NCI-H1417 (cell line): ENCODE measurements at places on chromosomes 4 and X.
A peak's percentile ranks its signal among the peaks of the same experiment; 100 is the strongest.

GRCh38 chr4:74632634-74633033 is 161.7 kb downstream of the BTC start:
- DNase-seq = no peak

GRCh38 chr4:174324725-174325124 is 41.0 kb downstream of the CEP44 start:
- DNase-seq = no peak

GRCh38 chr4:74878323-74878722 is 54.6 kb upstream of the PARM1 start:
- DNase-seq = no peak

GRCh38 chrX:153454901-153455550 is 9.2 kb upstream of the TREX2 start:
- DNase-seq = no peak

DNA sequence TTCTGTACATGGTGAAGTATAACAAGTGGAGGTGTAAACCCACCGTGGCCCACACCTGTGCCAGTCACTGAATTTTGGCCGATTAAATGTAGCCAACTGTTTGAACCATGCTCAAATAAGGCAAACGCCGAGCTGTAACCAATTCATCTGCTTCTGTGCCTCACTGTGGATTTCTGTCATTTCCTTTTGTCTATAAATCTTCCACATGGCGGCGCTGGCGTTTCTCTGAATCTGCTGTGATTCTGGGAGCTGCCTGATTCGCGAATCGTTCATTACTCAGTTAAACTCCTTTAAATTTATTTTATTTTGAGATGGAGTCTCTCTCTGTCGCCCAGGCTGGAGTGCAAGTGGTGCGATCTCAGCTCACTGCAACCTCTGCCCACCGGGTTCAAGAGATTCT is 19.2 kb downstream of the SUPT20HL2 start:
- DNase-seq = no peak

DNA sequence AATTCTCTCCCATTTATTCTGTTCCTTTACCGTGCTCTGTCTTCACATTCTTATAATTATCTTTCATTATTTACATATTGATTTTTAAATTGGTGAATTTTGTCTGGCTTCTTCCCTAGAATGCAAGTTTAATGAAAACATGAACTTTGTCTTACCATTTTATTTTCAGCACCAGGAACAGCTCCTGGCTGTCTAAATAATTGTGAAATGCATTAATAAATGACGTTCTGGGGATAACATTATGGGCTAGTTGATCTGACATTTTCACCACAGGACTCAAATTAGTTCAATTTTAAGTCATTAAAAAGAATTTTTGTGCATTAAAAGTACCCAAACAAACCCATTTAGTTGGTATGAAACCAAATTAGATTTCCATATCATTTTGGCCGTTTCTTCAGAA is 97.5 kb downstream of the KCTD8 start:
- DNase-seq = no peak

GRCh38 chr4:18440527-18441202 is 419.1 kb upstream of the LCORL start:
- peak; percentile 80 for DNase-seq

DNA sequence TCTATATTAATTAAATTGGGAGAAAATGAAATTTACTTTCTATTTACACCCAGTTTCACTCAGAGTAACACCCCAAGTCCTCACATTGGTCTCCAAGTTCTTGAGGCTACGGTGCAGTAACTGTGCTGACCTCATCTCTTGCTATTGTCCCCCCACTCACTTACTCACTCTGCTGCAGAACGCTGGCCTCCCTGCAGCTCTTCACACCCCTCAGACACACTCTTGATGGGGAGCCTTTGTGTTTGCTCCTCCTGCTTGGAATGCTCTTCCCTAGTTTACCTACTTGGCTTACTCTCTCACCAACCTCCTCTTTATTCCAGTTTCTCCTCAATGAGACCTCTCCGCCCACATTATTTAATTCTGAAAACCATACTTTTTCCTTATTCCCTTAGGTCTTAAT is 22.2 kb upstream of the SPARCL1 start:
- no peak for DNase-seq

GRCh38 chr4:36207367-36207766 is 36.9 kb downstream of the ARAP2 start:
- DNase-seq = no peak

DNA sequence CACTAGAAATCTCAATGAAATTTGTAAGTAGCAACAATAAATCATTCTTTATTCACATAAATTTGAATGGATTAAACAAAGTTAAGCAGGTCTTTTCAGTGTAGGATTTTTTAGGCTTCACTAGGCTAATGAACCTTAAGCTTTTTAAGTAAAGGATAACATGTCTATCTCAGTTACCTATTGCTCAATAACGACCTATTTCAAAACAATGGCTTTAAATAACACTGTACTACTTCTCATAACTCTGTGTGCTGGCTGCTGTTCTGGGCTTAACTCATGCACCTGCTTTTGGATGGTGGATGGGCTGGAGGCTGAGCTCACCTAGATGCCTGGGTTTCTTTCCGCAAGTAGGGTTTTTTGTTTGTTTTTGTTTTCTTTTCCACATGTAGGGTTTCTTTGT is 495.0 kb upstream of the SLIT2 start:
- DNase-seq = no peak

DNA sequence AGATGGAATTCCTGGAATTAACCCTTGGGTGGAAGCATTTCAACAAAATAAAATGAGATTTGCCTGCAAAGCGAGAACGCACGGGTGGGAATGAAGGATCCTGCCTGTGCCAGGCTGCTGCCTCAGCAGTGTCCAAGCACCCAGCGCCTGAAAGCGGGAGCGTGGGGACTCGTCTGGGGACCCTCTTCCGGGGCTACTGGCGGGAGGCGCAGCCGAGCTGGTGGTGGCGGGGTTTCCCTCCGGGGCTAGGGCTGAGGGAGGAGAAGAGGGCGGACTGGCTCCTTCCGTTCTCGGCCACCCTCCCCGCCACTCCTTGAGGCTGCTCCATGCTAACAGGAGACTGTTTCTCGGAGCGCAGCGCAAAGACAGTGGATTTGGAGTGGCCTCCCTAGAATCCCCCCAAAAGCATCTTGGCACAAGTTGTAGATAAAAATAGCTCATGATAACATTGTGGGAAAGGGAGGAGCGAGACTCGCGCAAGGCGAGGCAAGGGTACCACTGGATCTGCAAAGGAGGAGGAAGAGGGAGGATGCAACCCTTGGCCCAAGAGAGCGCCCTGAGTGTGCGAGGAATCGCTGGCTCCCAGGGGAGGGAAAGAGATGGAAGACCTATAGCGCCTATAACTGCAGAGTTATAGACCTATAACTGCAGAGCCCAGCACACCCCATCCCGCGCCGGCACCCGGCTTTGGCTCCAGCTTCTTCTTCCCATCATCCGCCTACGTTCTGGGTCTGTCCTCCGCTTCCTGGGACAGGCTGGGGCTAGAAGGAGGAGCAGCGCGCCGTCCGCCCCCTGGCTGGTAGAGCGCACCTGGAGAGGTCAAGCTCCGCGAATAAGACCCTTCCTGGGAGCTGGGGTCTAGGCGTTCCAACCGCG is 1.3 kb downstream of the HS3ST1 start:
- no peak for DNase-seq

DNA sequence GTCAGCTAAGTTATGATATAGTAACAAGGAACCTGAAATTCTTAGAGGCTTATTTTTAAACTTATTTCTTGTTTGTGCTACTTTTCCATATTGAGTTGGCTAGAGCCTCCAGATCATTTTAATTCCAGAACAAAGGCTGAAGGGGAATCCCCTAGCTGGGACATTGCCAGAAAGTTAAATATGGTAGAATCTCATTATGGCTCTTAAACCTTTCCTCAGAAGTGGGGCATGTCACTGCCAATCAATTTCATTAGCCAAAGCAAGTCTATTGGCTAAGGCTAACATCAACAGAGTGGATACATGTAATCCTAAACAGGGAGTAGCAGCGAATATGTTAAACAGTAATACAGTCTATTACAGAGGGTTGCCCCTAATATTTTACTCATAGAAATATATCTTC is 47.0 kb downstream of the FTHL17 start:
- no peak for DNase-seq

GRCh38 chr4:101321481-101322042 is 25.8 kb downstream of the PPP3CA start:
- DNase-seq = no peak
